ENCODE measurements at places on chromosomes 6 and 20.

DNA sequence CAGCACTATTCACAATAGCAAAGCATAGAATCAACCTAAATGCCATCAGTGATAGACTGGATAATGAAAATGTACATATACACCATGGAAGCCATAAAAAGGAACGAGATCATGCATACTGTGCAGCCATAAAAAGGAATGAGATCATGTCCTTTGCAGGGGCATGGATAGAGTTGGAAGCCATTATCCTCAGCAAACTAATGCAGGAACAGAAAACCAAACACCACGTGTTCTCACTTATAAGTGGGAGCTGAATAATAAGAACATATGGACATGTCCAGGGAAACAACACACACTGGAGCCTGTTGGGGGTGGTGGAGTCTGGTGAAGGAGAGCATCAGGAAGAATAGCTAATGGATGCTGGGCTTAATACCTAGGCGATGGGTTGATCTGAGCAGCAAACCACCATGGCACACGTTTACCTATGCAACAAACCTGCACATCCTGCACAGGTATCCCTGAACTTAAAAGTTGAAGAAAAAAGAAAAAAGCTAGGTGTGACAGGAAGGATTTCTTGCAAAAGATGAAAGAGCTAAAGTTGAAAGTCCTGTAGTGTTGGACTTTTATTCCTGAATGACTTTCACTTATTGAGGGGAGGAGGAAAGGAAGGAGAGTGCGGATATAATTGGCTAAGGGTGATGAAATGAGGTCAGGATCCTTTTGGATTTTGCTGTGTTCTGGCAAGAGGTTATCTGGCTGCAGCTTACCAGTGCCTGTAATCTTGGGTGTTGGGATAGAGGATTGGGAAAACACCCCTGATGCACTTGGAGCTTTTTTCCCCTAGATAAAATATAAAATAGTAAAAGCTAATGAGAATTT, 8.5 kb downstream of the TRMT11 start:
- DNase-seq: no peak

- DNase-seq: no peak
Measured at GRCh38 chr6:51268666-51269065, 450.0 kb downstream of the TFAP2B start.

GRCh38 chr6:51273228-51273961, 454.7 kb downstream of the TFAP2B start:
- no peak for DNase-seq

DNA sequence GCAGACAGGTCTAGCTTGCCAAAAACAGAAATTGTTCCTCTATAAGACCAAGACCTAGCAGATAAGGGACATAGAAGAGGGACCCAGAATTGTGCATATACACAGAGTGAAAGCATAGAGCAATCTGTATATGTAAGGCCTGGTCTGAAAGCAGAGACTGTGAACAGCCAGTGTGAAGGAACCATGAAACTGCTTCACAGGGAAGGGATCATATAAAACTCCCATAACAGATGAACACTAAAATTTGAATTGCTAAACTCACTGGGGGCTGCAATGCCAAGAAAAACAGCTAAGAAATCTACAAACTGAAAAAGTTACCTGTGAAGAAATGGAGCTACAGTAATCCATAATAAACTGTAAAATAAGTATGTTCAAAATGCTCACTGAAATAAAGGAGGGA, 7.0 kb downstream of the ZUP1 start:
- no peak for DNase-seq

DNA sequence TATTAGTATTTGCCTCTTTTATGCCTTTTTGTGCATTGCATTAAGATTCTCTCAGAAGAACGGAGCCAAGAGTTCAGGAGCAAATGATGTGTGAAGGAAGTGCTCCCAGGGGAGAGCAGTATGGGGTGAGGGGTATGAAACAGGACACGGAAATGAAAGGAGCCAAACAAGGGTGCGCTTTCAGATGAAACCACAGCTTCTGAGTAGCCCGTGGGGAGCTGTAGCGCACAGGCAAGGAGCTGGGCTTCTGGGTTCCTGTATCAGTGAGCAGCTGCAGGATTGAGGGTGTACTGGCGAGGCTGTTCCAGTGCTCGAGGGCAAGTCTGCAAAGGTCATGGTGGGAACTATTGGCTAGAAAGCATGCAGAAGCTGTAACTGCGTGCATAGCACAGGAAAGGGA, 25.4 kb downstream of the ANKEF1 start:
- no peak for DNase-seq

DNA sequence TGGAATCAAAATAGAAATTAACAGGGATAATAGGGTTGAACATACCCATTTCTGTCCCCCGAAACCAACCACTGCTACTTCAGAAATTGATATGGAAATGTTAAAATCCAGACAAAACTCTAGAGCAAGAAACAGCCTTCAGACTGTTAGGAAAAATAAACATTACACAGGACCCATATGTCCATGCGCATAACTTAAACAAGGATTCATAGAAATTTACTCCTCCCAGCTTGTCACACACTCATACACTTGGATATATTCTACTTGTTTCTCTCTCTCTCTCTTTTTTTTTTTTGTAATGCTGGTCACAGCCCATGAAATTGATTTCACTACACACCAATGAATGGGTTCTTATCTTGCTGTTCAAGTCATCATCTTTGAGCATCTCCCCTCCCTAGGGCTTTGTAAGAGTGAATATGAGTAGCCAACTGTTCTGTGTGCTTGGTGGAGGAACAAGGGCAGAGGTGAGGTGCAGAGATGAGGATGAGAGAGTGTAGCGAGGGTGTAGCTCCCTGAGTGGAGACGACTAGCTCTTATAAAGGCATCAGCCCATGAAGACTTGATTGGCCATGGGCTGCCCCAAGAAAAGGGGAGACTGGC, 61.8 kb upstream of the MLN start:
- no peak for DNase-seq

- DNase-seq: no peak
Measured at GRCh38 chr20:36989797-36990196, 38.3 kb upstream of the SAMHD1 start.

DNA sequence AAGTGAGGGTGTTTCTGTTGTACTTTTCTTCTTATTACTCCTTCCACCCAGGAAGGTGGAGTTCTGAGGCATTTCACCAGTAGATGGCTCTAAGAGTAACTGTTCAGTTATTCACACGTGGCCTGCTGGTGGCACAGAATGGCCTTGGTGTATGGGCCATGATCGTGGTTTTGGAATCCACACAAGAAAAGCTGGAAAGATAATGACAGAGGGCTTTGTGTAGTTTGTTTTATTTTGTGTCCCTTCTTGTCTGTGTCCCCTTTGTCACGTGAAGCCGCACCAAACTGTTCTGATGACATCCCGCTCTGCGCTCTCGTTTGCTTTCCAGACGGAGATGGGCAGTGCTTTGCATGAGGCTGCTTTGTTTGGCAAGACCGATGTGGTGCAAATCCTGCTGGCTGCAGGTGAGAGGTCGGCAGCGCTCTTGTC, 93.4 kb downstream of the ANKS1A start:
- DNase-seq: peak; percentile 13

GRCh38 chr20:55253781-55254180, 751.5 kb downstream of the CBLN4 start:
- DNase-seq: peak; percentile 84

- peak; percentile 81 for DNase-seq
Measured at GRCh38 chr20:14477125-14477524, 139.7 kb upstream of the FLRT3 start.

GRCh38 chr20:64144144-64144912, 19.9 kb upstream of the MYT1 start:
- DNase-seq: no peak

- no peak for DNase-seq
Measured at GRCh38 chr6:133632206-133632605, 256.7 kb upstream of the TCF21 start.

- DNase-seq: peak; percentile 40
Measured at GRCh38 chr6:113936093-113936934, 34.6 kb downstream of the HDAC2 start.

GRCh38 chr20:33092361-33092760, 12.9 kb downstream of the BPIFB4 start:
- no peak for DNase-seq

- DNase-seq: no peak
Measured at GRCh38 chr6:138986578-138986977, 1.5 kb downstream of the REPS1 start.

GRCh38 chr20:62061851-62062423, 3.7 kb downstream of the TAF4 start:
- no peak for DNase-seq

- DNase-seq: no peak
Measured at GRCh38 chr6:95546148-95546547, 31.2 kb upstream of the MANEA start.

DNA sequence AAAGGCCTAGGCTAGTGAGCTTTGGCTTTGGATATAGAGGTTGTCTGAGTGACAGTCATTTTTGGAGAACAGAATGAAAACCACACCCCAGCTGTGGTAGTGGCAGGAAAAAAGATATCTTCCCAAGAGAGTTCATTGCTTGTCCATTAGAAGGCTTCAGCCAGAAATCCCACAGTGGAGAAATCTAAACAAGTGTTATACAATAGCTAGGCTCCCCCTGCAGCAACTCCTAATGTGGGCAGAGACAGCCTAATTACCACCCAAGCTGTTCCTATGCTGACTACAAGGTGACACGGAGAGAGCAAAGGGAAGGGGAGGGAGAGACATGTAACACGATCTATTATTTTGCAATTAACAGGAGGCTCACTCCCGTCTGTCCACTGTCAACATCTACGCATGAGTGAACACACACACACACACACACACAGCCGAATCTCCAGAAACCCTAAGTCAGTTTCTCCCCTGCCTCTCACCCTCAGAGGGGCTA, 147.5 kb upstream of the TCF21 start:
- no peak for DNase-seq

DNA sequence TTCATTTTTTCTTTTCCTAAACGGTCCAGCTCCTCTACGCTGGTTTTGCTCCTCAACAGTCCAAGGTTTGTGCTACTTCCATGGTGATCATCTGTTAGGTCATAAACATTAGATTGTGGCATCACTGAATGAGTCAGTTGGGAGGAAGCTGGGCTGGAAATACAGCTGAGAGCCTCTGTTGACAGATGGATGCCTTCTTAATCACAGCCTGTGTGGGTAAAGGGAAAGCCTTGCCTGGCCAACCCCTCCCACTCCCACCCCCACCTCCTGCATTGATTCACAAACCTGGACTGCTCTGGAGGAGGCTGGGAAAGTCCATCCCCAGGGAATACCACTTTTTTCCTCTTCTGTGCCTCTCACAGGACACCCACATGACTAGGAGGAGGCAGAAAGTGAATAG, 180.6 kb upstream of the CCN2 start:
- peak; percentile 98 for DNase-seq

DNA sequence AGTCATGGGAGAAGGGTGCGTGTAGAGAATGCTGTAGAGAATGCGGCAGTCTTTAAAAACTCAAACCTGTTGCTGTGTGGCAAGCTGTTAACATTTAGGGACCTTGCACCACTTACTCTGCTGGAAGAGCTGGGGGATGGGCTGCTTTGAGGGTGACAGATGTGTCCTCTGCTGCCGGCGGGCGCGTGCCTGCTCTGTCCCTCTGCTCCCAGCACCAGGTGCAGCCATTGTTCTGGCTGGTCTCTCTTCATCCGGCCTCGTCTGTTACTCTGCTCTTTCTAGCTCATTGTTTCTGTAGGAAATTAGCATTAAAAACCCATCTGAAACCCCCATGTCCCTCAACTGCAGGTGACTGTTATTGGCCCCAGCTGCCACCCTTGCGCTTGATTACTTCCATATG, 78.5 kb downstream of the CBFA2T2 start:
- DNase-seq: no peak

GRCh38 chr20:3334156-3334943, 73.1 kb downstream of the DNAAF9 start:
- no peak for DNase-seq

GRCh38 chr6:90160013-90160412, 136.6 kb downstream of the BACH2 start:
- no peak for DNase-seq

DNA sequence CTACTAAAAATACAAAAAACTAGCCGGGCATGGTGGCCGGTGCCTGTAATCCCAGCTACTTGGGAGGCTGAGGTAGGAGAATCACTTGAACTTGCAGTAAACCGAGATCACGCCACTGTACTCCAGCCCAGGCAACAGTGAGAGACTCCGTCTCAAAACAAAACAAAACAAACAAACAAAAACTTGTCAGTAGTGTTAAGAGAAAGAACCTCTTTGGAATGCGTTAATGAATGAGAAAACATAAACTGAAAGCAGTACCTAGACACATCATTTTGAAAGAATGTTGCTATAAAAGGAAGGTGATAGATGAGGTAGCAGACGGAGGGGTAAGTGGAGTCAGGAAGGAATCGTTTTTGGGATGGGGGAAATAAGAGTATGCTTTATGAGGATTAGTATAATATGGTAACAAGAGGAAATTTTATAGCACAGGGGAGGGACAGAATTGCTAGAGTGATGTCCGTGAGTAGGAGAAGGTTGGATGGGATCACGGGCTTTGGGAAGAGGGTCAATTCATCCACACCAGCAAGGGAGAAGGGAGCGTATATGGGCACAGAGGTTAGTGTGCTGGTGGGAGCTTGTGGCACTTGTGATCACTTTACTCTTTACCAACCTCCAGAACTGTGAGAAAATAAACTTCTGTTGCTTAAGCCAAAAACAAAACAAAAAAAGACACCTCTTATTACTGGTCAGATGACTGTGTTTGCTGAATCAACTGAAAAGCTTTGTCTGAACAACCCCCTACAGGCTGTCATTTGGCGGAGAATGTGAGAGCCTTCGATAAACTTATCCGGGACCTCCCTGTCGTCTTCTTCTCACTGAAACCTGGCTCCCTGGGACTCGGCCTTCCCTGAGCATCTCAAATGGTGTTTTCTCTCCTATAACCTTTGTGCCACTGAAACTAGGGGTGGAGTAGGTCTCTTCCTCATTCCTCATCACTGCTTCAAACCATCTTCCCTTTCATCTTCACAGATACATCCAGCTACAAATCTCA, 48.9 kb upstream of the TFAP2A start:
- DNase-seq: no peak

DNA sequence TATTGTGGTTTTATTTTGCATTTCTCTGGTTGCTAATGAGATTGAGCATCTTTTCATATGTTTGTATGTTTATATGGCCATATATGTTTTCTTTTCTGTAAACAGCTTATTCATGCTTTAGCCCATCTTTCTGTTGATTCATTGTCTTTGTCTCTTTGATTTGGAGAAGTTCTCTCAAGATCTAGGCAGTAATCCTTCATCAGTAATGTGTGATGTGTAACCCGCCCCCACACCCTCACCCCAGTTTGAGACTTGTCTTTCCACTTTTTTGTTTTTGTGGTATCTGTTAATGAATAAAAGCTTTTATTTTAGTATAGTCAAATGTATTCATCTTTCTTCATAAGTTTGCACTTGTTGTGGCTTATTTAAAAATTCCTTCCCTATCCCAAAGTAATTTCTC, 26.0 kb downstream of the ZC3H12D start:
- no peak for DNase-seq

- DNase-seq: no peak
Measured at GRCh38 chr6:167303675-167304625, 12.8 kb downstream of the UNC93A start.

GRCh38 chr20:10670501-10671220, 3.1 kb downstream of the JAG1 start:
- DNase-seq: no peak

GRCh38 chr6:136563386-136564152, 13.3 kb upstream of the MAP7 start:
- DNase-seq: no peak

Data from stromal cell of bone marrow (primary cell).